Panc1 (cell line): ENCODE measurements at places on chromosomes 7 and 10. TPM values are rescaled to one million over a fixed set of nuclear protein-coding genes. Genes with fewer than 3 reads are reported as not detected.

ITPRIP gene
- total RNA-seq, result 55.0 TPM

CPVL gene
- 1.1 TPM for total RNA-seq

WDFY4 gene
- 0.23 TPM for total RNA-seq

CACNB2 gene
- not detected for total RNA-seq

- H3K27me3 ChIP-seq, result no peaks in the 10 kb centered on the region
- no peaks in the 10 kb centered on the region for H3K4me1 ChIP-seq
- no peak overlapping the region for H3K27ac ChIP-seq
- no peak for DNase-seq
Measured at GRCh38 chr10:24119896-24120295, 89.0 kb upstream of the KIAA1217 start.

GRCh38 chr10:37711617-37712488, 145.6 kb downstream of the ZNF248 start:
- H3K36me3 ChIP-seq, result no peaks in the 10 kb centered on the region
- H3K4me1 ChIP-seq, result no peaks in the 10 kb centered on the region
- DNase-seq, result no peak
- H3K27me3 ChIP-seq, result no peaks in the 10 kb centered on the region

DNA sequence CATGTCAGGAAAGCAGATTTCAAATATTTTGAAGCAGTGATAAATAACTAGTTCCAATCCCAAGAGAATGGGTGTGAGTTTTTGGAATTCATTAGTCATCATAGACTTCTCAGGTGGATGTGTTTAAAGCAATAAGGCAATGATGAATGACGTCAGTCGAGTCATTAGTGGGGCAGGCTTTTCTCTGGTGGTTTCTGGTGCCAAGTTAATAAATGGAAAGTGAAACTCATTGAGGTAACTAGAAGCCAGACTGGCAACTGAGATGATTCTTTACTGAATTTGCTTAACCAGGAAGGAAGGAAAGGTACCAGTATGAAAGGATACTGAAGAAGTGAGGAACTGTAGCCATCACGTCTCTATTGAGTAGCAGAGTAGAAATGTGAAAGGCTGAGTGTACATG, 311.0 kb downstream of the GPAM start:
- no peak overlapping the region for H3K4me3 ChIP-seq
- no peak for DNase-seq
- no peaks in the 10 kb centered on the region for H3K4me1 ChIP-seq
- no peaks in the 10 kb centered on the region for H3K27me3 ChIP-seq

DNA sequence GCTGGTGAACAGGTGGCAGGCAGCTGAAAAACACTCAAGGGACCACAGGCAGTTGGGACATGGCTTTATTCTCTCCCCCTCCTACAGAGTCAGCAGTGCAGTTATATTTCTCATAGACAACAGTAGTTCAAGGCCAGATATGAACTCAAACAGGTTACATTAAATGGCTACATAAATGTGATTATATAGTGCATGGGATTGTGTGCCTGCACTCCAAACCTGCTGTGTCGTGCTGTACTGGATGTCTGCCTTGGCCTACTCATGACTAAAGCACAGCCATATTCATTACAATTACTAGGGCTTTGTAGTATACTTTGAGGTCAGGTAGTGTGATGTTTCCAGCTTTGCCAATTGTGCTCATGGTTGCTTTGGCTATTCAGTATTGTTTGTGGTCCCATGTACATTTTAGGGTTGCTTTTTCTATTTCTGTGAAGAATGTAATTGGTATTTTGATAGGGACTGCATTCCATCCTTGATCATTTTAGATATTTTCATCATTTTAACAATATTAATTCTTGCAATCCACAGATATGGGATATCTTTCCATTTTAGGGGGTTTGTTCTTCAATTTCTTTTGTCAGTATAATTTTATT, 393.6 kb downstream of the CNTNAP2 start:
- no peak for DNase-seq
- no peaks in the 10 kb centered on the region for H3K4me1 ChIP-seq
- H3K36me3 ChIP-seq, result no peaks in the 10 kb centered on the region
- H3K4me3 ChIP-seq, result no peak overlapping the region
- no peaks in the 10 kb centered on the region for H3K27me3 ChIP-seq
